ENCODE measurements at places on chromosomes 3 and 15.

DNA sequence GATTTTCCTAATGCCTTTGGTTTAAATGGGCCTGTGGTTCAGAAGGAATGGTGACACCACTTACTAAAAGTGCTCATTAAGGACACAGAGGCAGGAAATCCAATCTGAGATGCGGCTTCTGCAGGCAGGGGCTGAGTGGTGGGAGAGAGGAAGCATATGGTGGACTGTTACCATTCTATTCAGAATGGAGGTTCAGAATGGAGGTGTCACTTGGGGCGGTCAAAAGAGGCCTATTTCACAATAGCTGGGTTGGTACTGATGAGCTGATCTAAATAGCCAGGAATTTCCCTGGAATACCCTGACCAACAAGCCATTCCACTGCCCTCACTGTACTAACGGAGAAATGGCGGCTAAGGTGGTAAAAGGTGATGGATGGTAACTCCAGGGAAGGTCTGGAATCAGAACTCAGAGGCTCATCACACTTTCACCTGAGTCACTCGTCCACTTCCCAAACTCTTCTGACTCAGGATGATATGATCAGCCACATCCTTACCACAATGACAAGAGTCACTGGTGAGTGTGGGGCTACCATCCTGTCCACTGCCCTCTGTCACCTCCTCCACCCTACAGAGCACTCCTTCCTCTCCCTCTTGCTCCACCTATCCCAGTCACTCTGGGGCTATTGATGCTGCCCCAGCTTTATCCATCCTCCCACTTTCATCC lies 15.7 kb downstream of the RFT1 start:
- DNase-seq = no peak

GRCh38 chr15:91100814-91101607 lies 954 bp downstream of the SV2B start:
- DNase-seq = no peak

GRCh38 chr3:48949376-48949717 lies 30.7 kb downstream of the ARIH2 start:
- DNase-seq = no peak

- DNase-seq = no peak
Measured at GRCh38 chr15:70523192-70523591, 240.2 kb downstream of the UACA start.

GRCh38 chr3:13411186-13411860 lies 8.8 kb downstream of the NUP210 start:
- DNase-seq = no peak

- no peak for DNase-seq
Measured at GRCh38 chr3:46350262-46350565, 3.7 kb upstream of the CCR2 start.

- no peak for DNase-seq
Measured at GRCh38 chr3:186442162-186442561, 80.1 kb upstream of the DGKG start.

- no peak for DNase-seq
Measured at GRCh38 chr15:70906842-70907241, 14.2 kb downstream of the LRRC49 start.

- no peak for DNase-seq
Measured at GRCh38 chr3:45693941-45694521, 4.8 kb downstream of the SACM1L start.

GRCh38 chr3:69288161-69288895 lies 97.6 kb downstream of the FRMD4B start:
- DNase-seq = no peak

DNA sequence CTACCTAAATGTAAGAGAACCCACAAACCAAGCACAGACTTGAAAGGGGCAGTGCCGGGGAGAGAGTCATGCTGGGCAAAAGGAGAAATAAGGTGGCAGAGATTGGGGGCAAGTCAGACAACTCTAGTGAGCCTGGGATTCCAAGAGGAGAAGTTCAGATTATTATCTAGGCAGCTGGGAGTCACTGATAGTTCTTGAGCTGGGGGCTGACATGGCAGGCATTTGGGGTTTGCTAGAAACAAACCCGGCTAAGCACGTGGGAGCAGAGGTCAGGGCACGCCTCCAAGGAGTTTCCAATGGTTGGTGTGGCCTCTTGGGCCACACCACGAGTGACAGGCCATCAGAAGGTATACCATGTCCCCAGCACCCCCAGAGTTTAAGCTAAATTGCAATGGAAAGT lies 27.6 kb downstream of the SLC6A6 start:
- DNase-seq = no peak

GRCh38 chr3:58464866-58465265 lies 27.0 kb upstream of the KCTD6 start:
- no peak for DNase-seq

DNA sequence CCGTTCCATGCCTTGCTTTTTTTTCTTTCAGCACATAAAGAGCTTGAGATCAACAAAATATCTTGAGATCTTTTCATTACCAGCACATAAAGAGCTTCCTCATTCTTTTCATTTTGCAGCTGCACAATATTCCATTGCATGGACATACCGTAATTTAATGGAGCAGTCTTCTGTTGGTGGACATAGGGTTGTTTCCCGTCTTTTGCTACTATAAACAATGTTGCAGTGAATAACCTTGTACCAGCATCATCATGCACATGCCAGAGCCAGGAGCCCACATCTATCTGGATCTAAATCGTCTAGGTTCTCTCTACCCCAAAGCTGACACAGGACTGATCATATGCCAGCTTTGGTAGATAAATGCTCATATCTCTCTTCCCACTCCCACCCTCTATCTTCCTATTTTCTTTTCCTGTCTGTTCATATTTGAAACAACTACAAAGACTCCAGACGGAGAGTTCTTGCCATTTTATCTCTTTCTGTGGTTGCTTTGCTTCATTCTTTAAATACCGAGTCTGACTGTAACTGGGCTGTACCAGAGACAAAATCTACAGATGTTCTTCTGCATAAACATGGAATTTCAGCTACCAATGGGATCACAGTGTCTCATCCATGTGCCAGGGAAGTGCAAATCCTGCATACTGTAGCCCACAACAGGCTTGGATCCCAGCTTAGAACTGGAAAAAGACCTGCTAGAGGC lies 47.1 kb upstream of the AKAP13 start:
- DNase-seq = no peak

GRCh38 chr15:29382862-29383261 lies 113.2 kb upstream of the NSMCE3 start:
- no peak for DNase-seq

Data from NCI-H446 treated with DMSO at 0.1 percent for 48 hours (cell line).